ENCODE measurements at places on chromosomes 5 and 9.

- DNase-seq, result no peak
Observed at GRCh38 chr5:172902497-172903472, 56.4 kb upstream of the RPL26L1 start.

- no peak for DNase-seq
Observed at GRCh38 chr5:125160787-125161502, 414.5 kb upstream of the ZNF608 start.

DNA sequence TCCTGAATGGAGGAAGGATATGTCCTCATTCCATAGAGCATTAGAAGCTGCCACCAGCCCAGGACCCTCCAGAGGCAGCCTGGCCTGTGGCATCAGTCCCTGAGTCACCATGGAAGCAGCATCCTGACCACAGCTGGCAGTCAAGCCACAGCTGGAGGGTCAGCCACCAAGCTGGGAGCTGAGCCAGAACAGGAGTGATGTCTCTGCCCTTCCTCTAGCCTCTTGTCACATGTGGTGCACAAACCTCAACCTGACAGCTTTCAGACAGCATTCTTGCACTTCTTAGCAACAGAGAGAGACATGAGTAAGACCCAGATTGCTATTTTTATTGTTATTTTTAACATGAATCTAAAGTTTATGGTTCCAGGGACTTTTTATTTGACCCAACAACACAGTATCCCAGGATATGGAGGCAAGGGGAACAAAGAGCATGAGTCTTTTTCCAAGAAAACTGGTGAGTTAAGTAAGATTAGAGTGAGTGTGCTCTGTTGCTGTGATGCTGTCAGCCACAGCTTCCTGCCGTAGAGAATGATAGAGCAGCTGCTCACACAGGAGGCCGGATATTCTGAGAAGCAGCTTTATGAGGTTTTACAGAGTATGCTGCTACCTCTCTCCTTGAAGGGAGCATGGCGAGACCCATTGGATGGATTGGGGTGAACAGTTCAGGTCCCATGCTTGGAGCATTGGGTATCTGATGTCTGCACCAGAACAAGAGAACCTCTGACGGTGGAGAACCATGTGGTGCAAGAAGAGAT lies 13.0 kb upstream of the CYFIP2 start:
- peak; percentile 57 for DNase-seq

GRCh38 chr5:173456751-173457171 lies 128.5 kb upstream of the STC2 start:
- DNase-seq, result no peak

GRCh38 chr5:56123531-56124243 lies 109.4 kb downstream of the ANKRD55 start:
- no peak for DNase-seq

- no peak for DNase-seq
Observed at GRCh38 chr5:169652057-169652456, 15.0 kb downstream of the DOCK2 start.

- DNase-seq, result no peak
Observed at GRCh38 chr5:135012033-135012588, 21.9 kb downstream of the PITX1 start.

DNA sequence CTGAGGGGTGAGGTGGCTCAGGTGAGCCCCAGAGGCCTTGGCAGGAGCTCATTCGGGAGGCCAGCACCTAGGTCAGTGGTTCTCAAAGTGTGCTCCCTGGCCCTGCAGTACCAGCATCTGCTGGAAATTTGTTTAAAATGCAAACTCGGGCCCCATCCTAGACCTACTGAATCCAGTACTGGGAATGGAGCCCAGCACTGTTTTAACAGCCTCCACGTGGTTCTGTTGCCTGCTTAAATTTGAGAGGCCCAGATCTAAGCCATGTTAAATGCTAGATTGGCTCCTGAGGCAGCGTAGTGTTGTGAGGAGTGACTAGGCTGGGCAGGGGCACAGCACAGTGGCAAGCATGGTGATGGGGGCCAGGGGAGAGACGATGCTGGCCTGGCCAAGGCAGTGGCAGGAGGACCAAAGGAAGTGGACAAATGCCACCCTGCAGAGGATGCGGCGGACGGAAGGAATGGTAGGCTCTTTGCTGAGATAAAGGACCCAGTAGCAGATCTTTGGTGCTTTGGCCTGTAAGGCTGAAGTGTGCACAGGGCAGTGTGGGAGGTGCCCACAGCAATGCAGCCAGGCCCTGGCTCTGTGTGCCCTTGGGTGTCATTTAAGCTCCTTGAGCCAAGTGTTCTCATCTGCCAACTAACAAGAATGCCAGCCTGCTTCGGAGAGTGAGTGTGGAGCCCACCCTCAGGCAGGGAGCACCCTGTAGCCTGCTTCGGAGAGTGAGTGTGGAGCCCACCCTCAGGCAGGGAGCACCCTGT lies 4.2 kb downstream of the PRR7 start:
- no peak for DNase-seq

- DNase-seq, result no peak
Observed at GRCh38 chr5:155867522-155868088, 459.4 kb upstream of the SGCD start.

DNA sequence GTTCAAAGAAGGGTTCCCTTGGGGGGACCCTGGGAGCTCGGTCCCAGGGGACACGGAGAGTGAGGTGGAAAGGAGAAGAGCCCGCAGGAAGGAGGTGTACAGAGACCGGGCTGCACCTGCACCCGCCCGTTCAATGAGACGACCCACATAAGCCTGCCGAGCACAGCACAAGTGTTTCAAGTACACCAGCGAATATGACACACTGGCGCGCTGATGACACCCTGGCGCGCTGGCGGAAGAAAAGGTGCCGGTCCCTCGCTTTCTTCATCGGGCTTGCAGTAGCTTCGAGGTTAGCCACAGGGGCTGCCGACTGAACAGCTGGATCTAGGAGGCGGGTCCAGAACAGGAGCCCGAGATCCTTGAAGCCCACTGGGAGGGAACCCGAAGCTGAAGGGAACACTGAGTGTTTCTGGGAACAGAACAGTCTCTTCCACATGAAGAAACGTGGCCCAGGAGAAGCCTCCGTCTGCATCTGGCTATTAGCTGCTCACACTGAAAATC lies 1.4 kb downstream of the TBC1D9B start:
- DNase-seq, result no peak

GRCh38 chr5:33936381-33937016 lies at the start of gene RXFP3:
Gene RXFP3, plus strand, starts transcription at chr5:33936386. Its CDS starts 355 bp downstream, at chr5:33936741.
- no peak for DNase-seq

- no peak for DNase-seq
Observed at GRCh38 chr9:110103257-110103656, 104.7 kb downstream of the C9orf152 start.

- no peak for DNase-seq
Observed at GRCh38 chr9:98430535-98431292, 175.3 kb upstream of the TBC1D2 start.

GRCh38 chr5:44266882-44267576 lies 122.2 kb downstream of the FGF10 start:
- no peak for DNase-seq

DNA sequence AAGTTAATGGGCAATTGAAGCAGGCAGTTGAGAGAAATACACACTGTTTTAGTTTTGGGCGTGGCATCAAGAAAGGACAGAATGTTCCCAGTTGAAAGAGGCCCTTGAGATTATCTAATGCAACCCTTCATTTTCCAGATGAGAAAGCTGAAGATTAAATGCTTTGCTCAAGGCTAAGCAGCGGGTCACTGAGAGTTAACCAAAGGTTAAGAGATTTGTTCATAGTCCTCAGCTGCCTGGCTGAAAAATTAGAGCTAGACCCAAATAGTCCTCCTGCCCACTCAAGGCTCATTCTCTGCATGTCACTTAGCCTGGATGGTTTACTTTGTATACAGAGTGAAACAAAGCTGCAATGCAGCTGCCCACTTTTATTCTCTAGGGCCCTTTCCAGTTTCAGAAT lies 46.7 kb upstream of the MAMDC2 start:
- DNase-seq, result no peak

- peak; percentile 4 for DNase-seq
Observed at GRCh38 chr9:122158202-122158601, 1.4 kb downstream of the NDUFA8 start.

GRCh38 chr9:117466111-117466510 lies 51.3 kb upstream of the ASTN2 start:
- DNase-seq, result no peak

Data from stimulated activated CD4-positive, alpha-beta T cell treated with anti-CD3 and anti-CD28 coated beads, Interleukin-4, amount 100 ng/mL, for 4 hours (primary cell).